ENCODE measurements at places on chromosomes 13 and 19.

DNA sequence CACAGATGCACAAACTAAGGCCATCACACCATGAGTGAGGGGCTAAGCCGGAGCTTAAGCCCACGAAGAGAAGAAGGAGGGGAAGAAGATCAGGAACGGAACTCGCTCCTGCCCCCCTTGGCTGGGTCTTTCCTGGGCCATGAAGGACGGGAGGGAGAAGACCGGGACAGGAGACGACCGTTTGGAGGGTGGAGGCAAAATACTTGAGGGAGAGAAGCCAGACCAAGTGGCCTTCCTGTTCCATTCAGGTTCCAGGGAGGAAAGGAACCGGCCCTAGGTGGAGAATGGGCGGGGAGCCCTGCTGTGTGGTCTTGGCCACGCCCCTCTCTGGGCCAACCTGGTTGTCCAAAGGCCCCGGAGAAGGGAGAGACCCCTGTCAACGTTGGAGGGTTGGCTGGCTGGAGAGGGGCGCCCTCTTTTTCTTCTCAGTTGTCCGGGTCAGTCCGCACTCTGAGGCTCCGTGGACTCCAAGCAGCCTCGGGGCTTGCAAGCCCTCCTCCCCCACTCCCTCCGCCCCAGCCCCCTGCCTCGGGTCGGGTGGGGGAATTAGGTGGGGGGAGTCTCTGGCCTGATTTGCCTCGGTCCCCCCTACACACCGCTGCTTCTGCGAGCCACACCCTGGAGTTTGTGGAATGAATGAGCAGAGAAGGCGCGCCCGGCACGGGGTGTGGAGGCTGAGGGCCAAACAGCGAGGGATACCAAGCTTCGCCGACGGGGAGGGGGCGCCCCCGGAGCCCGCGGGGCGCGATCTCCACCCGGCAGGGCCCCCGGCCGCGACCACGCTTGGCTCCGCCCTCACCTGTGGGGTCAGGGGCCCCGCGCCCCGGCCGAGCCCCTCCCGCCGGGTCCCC is 757 bp downstream of the FBN3 start:
- peak; percentile 76 for DNase-seq

DNA sequence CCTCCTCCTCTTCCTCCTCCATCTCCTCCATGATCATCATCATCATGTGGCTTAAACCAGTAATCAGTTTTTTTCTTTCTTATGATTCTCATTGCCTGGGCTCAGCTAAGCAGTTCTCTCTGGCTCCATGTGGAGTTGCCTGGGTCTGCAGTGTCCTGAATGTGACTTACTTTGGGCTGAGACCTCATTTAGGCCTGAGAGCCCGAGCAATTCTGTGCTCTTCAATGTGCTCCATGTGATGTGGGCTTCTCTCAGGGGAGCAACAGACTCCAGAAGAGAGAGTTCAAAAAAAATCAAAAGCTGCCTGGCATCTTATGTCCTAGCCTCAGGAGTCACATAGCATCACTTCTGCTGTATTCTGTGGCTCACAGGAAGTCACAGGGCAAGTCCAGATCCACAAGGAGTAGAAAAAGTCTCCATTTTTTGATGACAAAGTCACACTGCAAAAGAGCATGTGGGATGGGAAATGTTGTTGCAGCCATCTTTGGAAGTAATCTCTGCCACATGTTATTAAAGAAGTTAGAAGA is 128.7 kb downstream of the MAB21L1 start:
- no peak for DNase-seq

GRCh38 chr13:64765636-64766035 is 2464.5 kb downstream of the PCDH9 start:
- no peak for DNase-seq

DNA sequence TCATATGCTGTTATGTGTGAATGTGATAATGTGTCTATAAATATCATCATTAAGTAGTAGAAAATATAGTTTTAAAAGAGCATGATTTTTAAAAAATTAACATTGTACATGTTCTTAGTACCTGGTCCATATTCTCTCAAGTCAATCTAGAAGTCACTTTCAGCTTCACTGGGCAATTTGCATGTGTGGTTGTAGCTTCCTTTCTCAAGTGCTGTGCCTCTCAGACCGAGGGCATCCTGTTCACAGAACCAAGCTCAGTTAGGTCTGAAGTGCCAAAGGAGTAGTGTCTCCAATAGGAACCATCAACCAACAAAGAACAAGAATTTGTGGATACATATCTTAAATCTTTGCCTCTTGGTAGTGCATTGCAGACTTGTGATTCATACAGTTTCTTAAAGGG is 541.8 kb upstream of the SLC10A2 start:
- no peak for DNase-seq

GRCh38 chr13:74678308-74678965 is 544.2 kb upstream of the KLF12 start:
- no peak for DNase-seq

GRCh38 chr13:102792396-102792795 is 6.4 kb downstream of the POGLUT2 start:
- DNase-seq = no peak

GRCh38 chr13:41693434-41693833 is 236.1 kb downstream of the RGCC start:
- no peak for DNase-seq

DNA sequence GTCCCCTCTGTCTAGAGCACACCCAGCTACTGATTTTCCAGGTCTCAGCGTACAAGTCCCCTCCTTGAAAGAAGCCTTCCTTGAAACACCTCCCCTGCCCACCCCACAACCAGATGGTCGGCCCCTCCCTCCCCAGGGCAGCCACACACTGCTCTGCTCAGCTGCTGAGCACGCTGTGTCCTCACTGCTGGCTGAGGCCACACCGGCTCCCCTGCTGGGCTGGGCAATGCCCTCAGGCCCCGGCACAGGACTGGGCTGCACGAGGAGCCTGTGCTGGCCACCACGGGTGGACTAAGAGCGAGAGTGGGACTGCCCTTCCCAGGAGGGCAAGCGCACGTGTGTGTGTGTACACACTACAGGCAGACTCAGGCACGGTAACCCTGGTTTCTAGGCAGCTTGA is 11.8 kb upstream of the RSPH6A start:
- no peak for DNase-seq

- no peak for DNase-seq
Observed at GRCh38 chr13:78592584-78592983, 10.8 kb downstream of the POU4F1 start.

GRCh38 chr13:26186995-26187394 is 35.1 kb downstream of the RNF6 start:
- DNase-seq = no peak

DNA sequence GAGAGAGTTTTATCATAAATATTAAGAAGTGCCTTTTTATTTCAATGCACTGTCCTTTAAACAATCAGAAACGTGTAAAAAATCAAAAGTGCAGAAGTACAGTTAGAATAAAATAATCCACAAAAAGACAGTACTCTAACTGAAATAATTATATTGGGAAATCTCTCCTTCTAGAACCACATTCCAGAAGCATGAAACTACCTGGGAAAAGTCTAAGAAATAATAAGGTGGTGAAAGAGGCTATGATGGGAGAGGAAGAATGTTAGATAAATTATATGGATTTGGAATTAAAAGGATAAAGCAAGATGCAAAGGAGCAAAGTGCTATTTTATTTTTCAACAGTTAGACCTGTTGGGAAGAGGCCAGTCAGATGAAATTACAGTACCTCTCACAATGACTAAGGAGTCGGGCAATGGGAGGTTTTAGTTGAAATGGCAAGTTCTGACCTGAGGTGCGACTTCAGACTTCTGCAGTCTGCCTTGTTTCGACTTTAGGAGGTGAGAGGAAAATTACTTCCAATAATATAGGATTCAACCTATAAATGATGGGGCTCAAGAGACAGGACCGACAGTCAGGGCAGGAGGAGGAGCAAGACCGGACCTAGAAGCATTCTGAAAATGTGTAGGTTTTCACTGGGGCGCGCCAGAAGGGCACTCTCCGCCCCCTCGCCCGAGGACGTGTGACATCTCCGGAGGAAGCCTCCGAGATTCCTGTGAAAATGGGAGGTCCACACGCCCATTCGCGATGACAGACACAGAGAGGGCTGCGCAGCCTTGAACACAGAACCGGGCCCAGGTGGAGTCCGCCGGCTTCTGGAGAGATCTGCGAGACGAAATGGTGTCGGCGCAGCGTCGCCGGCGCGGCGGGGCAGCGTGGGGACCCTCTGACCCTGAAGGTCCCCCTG is 717 bp downstream of the SPRYD7 start:
- DNase-seq = peak; percentile 51

DNA sequence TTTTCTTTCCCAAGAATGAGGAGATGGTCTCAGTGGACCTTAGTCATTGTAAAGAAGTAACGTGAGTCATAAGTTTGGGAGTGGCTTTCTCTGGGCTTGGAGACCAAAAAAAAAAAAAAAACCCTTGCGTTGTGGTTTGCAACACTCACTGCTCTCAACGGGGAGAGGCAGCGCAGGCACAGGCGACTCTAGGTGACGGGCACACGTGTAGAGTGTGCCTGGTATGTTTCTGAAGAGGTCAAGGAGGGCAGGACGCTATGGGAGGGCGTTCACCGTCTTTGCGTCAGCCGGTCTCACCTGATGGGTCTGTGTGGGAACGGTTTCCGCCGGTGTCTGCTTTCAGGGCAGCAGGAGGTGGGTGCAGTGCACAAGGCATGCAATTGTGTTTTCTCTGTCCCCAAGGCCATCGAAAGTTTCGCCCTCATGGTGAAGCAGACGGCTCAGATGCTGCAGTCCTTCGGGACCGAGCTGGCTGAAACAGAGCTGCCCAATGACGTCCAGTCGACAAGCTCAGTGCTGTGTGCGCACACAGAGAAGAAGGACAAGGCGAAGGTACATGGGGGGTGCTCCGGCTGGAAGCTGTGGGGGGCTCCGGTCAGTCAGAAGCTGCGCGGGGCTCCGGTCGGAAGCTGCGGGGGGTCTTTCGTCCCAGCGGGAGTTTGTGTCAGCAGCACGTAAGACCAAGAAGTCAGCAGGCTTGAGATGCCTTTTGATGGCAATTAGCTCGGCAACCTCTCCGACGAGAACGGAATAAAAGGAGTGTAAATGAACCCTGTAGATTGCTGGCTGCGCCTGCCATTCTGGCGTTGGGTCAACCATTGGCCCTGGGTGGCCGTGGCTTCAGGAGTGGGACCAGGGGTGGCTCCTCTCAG is 40.8 kb upstream of the F7 start:
- DNase-seq = no peak

- no peak for DNase-seq
Observed at GRCh38 chr19:55101261-55101660, 16.2 kb downstream of the PPP1R12C start.

DNA sequence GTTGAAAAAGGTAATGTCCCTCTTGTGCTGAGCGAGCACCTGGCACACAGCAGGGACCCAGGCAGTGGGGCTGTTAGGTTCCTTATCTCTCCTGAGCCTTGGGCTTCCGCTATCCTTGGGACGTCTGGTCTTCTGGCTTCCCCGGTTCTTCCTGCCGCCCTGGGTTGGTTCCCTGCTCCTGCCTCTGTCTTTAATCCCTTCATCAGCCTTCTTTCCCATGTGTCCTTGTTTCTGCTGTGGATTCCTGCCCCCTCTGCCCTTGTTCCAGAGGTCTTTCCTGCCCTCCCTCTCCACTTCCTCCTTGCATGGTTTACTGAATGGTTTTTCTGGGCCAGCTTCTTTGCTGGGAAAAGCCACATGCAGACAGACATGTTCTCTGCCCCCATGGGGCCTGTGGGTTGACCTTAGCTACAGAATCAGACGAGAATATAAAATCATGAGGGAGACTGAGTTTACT is 2.6 kb downstream of the EPN1 start:
- DNase-seq = no peak

DNA sequence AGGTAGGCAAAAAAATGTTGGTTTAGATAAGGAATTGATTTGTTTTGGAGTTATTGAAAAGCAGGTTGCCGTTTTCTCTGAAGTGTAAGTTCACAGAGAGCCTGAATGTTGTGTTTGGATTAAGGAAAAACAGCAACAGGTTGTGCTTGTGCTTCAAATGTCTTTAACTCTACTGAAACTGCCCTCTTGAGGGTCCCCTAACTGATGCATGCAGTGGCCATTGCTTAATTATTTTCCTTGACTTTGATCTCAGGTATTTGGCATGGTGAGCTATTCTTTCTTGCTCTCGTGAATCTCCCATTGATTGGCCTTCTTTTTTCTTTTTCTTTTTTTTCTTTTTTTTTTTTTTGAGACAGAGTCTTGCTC is 3.2 kb downstream of the GARRE1 start:
- DNase-seq = no peak

DNA sequence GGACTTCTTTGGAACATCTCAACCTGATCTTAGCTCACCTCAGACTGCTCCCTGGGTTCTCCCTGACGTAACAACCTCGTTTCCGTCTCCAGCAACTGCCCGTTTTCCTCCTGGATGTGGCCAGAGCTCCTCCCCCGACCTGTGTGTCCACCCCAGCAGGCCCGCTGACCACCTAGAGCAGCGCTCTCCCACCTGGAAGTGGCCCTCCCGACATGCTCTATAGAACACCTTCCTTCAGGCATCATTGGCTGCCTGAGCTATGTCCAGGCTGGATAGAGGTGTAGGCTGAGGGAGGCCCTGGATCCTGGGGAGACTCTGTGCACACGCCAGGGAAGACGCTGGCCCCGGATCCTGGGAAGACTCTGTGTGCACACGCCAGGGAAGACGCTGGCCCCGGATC is 81.3 kb downstream of the TEX29 start:
- no peak for DNase-seq

GRCh38 chr19:14450168-14450874 is 17.2 kb downstream of the PKN1 start:
- peak; percentile 77 for DNase-seq

GRCh38 chr13:44801990-44802389 is 187.3 kb downstream of the NUFIP1 start:
- no peak for DNase-seq

GRCh38 chr13:99976575-99976974 is 5.0 kb upstream of the ZIC5 start:
- no peak for DNase-seq
